Mammary epithelial cell (primary cell): ENCODE measurements at places on chromosomes 7 and 10. TPM values are rescaled to one million over a fixed set of nuclear protein-coding genes. Genes with fewer than 3 reads are reported as not detected.

VGF gene
- 0.54 and 1.2 TPM in 2 replicates for total RNA-seq

GARIN1A gene
- total RNA-seq = 2.9 and 4.0 TPM in 2 replicates

GPRIN2 gene
- 3.7 TPM for total RNA-seq

RBP3 gene
- total RNA-seq = not detected

GRCh38 chr10:120181154-120181553, 275.9 kb upstream of the PLPP4 start:
- no peak for DNase-seq

- peak; percentile 94 for DNase-seq
These were observed 270.7 kb downstream of the ZNF33B start for GRCh38 chr10:42367532-42368230.

- DNase-seq = no peak
These were observed 93.6 kb downstream of the VOPP1 start for GRCh38 chr7:55478700-55479099.
